ENCODE measurements at places on chromosomes 16 and 17. TPM values are rescaled to one million over a fixed set of nuclear protein-coding genes. Genes with fewer than 3 reads are reported as not detected.

DNA sequence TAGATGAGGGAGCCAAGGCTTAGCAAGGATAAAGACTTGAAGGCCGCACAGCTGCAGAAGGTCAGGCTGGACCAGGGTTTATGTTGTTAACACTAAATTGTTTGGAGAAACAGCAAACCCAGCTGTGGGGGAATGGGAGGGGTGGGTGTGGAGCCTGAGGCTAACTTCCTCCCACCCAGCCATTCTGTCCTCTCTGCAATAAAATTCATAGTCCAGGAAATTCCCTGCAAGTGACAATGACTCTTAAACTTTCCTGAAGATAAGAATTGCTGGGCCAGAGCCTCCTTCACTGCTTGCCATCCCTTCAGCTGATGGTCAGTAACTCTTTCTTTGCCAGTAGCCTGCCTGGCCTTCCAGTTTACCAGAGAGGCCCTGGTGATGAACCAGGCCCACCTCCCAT, 19.4 kb upstream of the ATP5MC1 start:
- DNase-seq, result no peak

- no peak for DNase-seq
These were observed 41.5 kb upstream of the ETV4 start for GRCh38 chr17:43587647-43588046.

DNA sequence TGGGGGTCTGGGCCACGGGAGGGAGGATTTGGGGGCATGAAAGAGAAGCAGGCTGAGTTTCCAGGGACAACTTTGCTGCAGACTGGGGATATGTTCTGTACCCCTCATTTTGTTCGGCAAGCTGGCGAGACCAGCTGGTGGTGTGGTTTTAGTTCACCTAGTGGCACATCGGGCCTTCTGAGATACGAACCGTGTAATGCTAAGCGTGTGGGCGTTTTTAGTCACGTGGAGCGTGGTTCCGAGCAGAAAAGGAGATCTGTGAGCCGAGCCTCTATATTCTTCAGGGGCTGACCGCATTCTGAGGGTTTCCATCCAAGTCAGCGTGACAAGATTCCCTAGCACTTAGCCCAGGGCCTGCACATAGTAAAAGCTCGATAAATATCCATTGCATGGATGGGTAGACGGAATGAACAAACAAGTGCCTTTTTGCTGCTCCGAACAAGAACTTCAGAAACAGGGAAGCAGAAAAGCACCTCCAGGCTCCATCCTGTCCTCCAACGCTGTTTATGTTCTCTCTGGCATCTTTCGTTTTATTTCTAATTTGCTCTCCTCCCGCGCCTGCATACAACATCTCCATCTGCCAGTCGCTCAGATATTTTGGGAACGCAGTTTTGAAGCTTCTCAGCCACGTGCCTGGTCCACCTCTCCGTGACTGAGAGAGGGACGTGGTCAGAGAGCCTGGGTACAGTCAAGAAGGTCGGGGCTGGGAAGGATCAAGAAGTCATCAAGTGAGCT, 5.8 kb downstream of the SYT17 start:
- DNase-seq, result no peak

DNA sequence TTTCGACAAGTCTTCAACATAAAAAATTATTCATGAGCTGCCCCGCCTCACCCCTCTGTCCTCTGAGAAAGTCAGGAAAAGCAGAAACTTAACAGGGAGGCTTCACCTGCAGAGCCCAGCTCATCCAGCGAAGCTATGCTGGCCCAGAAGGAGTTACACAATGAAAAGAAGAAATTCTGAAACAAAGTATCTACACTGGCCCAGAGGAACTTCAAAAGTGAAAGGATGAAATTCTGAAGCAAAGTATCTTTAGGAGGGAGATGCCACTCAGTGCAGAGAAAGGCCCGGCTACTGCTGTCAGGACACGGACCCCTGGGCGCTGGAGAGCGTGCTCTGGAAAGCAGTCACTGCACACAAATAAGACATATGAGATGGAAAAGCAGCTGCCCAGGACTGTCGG, 1.6 kb downstream of the GALNS start:
- DNase-seq, result no peak

DNA sequence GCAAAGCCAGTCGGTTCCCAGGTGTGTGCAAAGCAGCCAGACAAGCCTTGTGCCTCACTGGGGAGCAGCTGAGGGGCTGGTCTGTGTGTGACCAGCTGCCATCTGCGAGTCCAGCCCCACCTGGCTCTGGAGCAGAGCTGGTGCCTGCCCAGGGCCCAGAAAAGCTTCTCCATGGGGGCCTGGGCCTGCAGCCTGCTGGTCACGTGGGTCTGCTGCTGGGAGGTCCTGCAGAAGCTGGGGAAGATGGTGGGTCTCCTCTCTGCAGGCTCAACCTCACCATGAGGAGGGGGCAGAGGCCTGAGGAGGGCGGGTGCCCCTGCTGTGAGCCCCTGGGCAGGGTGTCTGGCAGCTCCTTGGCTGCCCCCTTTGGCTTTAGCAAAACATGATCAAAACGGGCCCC, 71.9 kb downstream of the ENGASE start:
- DNase-seq, result no peak

DNA sequence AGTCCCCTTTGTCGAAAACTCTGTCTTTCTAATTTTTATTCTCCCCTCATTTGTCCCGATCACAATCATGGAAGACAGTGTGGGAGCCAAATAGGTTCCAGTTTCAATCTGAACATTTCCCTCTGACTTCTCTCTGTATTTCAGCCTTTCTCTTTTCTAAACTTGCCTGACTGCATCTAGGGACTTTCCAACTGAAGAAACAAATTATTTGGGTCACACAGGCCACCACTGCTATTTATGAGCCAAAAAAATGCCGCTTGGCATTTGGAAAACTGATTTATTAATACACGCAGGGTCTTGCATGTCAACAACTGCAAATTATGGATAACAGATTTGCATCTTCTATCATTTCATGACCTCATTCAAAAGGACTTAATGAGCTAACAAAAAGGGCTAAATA, 55.2 kb upstream of the ELAC2 start:
- DNase-seq, result no peak

Gene CPNE7
- total RNA-seq, result 3.1 TPM

Gene QRICH2
- 1.9 TPM for total RNA-seq
